NCI-H1048 (cell line): ENCODE measurements at places on chromosomes 6 and 20.

DNA sequence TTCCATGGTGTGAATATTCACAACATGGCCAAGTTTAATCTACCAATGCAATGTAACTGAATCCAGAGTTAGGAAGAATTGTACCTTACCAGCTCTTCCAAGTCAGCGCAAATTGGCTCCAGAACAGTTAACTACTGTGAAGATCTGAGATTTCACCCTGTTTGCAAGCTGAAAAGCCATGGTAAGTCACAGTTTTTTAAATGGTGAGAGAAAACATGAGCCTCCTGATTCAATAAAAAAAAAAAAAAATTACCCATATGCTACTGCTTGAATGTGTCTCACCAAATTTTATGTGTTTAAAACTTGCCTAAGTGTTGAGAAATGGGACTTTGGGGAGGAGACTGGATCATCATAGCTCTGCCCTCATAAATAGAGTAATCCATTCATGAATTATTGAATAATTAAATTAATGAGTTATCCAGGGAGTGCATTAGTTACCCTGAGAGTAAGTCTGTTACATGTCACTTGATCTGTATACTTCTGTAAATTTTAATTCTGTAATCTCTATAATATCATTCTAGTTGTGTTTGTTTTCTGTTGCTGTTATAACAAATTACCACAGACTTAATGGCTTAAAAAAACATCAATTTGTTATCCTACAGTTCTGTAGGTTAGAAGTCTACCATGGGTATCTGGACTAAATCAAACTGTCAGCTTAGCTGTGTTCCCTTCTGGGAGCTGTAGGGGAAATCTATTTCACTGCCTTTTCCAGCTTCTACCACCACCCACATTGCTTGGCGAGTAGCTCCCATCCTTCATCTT, 1355.9 kb downstream of the GRIK2 start:
- DNase-seq, result no peak

- no peak for DNase-seq
Measured at GRCh38 chr6:136173519-136174507, 76.3 kb downstream of the MTFR2 start.

DNA sequence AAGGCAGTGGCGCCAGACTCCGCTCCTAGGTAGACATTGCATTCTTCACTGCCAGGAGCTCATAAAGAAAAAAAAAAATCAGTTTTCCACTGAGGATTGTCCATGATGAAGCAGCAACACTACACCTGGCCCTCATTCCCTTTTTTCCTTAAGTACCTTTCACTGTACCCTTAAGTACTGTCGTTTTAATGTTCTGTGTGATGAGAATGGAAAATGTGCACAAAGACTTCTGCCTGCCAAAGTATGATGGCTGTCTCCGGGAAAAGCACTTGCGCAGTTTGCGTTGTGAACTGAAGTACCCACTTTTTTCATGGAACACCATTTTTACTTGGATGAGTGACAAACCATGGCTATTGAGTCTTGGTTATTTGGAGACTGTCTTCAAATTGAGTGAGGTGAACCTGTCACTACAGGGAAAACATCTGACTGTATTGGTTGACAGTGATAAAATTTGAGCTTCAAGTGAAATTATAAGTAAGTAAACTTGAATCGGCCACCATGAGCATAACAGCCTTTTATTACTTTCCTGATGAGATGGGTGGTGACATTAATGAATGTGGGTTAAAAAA, 104.8 kb downstream of the NCOA3 start:
- no peak for DNase-seq

- DNase-seq, result no peak
Measured at GRCh38 chr6:86357877-86358276, 579.5 kb upstream of the HTR1E start.

- DNase-seq, result no peak
Measured at GRCh38 chr6:18501663-18502013, 114.5 kb downstream of the RNF144B start.

DNA sequence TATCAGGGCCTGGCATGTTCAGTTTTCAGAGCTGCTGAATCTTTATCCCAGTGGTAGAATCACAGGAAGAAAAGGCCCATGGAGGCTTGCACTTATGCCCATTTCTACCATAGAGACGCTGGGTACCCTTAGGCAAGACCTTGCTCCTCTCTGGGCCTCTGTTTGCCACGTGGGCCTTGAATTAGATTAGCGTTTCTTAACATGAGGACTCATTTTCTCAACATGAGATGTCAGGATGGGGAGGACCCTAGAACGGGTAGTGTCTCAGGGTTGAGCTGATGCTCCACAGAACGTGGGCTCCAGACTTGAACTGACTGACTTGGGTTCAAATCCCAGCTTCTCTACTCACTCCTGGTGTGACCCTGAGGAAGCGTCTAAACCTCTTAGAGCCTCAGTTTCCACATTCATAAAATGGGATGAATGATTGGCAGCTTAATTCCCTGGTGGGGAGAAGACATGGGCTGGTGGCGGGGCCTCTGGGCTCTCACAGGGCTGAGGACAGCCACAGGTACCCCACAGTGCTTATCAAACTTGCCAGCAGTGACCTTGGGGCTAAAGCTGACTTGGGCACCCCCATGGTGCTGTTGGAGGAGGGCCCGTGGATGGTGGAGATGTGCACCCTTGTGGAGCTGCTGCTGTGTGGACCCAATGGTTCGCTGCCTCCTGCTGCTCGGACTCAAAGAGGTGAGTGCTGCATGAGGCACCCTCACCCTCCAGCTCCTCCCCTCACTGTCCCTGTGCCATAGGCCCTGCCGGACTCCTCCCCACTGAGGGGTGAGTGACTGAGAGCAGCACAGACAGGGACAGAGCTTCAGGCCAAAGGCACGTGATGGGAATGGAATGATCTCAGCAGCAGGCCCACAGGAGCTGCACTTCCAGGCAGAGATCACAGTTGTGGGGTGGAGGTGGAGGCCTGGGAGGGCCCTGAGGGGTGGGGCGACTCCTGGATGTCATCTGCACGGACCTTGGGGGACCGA, 28.2 kb downstream of the SUN5 start:
- DNase-seq, result no peak

GRCh38 chr6:9178071-9178470, 742.7 kb upstream of the SLC35B3 start:
- no peak for DNase-seq

- DNase-seq, result no peak
Measured at GRCh38 chr6:159805440-159806020, 5.5 kb downstream of the PNLDC1 start.

DNA sequence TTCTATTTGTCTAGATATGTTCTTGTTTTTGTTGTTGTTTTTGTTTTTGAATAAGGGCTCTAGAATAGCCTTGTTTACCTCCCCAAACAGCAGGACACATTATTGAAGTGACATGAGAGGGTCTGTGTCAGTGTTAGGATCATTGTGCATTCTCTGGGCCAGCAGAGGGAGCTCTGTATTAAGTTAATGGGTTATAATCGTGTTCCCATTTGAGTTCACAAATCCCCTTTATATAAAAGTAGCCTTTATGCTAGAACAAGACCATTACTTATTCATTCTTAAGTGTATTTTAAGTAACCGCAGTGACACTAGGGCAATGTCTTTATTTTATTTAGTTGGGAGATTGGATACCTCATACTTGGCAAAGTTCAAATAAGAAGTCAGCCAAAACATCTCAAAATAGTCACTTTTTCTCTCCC, 44.8 kb downstream of the STK4 start:
- DNase-seq, result no peak

DNA sequence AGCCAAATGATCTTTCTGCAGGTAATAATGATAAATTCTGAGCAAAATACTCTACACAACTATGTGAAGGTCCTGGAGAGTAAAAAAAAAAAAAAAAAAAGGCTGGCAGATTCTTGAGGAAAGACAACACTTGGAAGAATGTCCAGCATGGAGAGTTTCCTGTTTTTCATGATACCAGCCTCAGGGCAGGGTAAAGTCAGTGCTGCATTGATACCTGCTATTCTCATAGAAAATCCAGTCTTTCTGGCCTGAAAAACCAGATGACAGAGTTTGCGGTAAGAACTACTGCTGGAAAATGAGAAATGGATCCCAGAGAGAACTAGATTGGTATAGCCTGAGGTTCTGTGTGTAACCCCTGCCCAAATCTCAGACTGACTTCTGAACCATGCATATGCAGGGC, 89.1 kb downstream of the AFG1L start:
- DNase-seq, result no peak
